ENCODE measurements at places on chromosomes 12 and 14. TPM values are rescaled to one million over a fixed set of nuclear protein-coding genes. Genes with fewer than 3 reads are reported as not detected.

GRCh38 chr14:21796916-21797315 is 123.3 kb upstream of the OR4E1 start:
- no peak for DNase-seq

- DNase-seq: no peak
Measured at GRCh38 chr14:104676130-104676693, 13.2 kb upstream of the INF2 start.

GRCh38 chr14:96039633-96040311 is 610 bp downstream of the C14orf132 start:
- no peak for DNase-seq

- DNase-seq: no peak
Measured at GRCh38 chr12:643475-644302, 19.6 kb downstream of the NINJ2 start.

Gene METTL3
- 80.5 TPM for total RNA-seq

GRCh38 chr12:18470251-18470650 is 208.9 kb downstream of the PIK3C2G start:
- DNase-seq: no peak

Gene TAC3
- total RNA-seq: not detected

DNA sequence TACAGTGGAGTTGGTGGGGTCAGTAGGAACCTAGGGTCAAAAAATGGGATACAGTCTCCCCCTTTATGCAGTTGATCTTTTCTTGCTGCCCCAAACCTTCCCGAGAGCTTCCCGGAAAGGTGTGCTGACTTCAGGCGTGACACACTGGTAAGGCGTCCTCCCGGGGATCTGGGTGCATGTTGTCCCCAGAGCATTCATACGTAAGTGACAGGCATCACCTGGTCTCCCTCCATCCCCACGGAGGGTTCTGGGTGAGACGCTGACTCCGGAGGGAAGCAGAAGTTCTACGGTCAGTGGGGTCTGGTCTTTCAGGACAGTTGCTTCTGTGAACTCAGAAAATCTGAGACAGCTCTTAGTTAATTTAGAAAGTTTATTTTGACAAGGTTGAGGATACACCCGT is 159.6 kb upstream of the RTL1 start:
- no peak for DNase-seq

- no peak for DNase-seq
Measured at GRCh38 chr14:64878837-64879634, 671 bp downstream of the SPTB start.

- no peak for DNase-seq
Measured at GRCh38 chr14:32823706-32824105, 115.0 kb upstream of the NPAS3 start.

GRCh38 chr14:101960225-101960624 is 4.1 kb upstream of the DYNC1H1 start:
- no peak for DNase-seq

- DNase-seq: no peak
Measured at GRCh38 chr12:80175307-80175930, 76.1 kb downstream of the OTOGL start.

GRCh38 chr12:100826323-100826722 is 31.7 kb downstream of the ANO4 start:
- DNase-seq: no peak

GRCh38 chr14:65174783-65175182 is 72.5 kb upstream of the MAX start:
- no peak for DNase-seq

DNA sequence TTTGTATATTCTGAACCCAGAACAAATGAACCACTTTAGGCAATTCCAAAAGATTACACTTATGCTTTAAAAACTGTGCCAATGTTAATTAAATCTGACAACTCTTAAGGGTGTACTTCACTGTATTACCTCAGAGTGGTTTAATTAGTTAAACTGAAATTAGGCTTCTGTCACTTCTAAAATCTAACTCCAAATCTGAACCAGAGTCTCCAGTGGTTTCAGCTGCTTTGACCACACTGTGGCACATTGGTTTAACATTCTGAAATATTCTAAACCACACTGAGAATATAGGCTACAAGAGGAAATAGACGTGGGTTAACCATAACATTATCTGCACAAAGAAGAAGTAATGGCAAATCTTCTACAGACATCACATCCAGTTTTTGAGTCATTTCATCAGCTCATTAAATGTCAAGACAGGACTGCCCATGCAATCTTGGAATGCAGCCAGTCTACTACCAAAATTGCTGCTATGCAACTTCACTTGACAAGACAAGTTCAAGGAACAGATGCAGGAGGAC is 94.8 kb downstream of the LRP6 start:
- peak; percentile 16 for DNase-seq

- DNase-seq: no peak
Measured at GRCh38 chr14:77128414-77128891, 13.1 kb downstream of the ZDHHC22 start.

DNA sequence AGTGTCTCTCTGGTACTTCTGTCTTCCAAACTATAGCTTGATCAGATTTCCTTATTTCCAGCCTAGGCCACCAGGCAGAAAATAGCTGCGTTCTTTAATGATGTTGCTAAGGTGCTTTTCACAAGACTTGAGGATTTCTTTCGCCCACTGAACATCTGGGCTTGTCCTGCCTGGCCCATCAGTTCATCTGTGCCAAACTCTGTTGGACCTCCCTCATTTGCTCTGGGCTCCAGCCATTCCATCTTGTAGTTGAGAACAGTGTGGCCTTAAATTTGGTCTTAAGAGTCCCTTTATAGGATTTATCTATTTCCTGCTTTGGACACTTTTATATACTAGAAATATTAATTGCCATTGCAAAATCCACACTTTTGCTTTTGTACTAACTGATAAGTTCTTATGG is 109.6 kb downstream of the TTLL5 start:
- no peak for DNase-seq

DNA sequence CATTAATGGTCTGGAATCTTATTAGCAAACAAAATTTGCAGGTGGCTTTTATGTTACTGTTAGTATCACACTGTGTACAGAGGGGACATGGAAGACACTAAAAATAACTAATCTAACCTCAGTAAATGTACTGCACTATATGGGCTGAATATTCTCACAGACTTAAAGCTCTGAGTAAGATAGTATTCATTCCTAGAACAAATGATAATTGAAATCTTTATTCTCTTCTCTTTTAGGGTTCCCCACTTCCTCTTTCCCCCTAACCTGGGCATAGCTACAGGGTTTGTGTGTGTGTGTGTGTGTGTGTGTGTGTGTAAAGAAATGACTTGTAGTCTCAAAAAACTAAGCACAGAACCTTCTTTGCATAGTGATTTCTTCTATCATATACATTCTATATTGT is 21.4 kb upstream of the HECTD1 start:
- DNase-seq: no peak

GRCh38 chr14:68395604-68396003 is 397.3 kb downstream of the ZFP36L1 start:
- DNase-seq: no peak

Gene PLBD1
- total RNA-seq: not detected

Gene ETFBKMT
- total RNA-seq: 0.37 TPM

DNA sequence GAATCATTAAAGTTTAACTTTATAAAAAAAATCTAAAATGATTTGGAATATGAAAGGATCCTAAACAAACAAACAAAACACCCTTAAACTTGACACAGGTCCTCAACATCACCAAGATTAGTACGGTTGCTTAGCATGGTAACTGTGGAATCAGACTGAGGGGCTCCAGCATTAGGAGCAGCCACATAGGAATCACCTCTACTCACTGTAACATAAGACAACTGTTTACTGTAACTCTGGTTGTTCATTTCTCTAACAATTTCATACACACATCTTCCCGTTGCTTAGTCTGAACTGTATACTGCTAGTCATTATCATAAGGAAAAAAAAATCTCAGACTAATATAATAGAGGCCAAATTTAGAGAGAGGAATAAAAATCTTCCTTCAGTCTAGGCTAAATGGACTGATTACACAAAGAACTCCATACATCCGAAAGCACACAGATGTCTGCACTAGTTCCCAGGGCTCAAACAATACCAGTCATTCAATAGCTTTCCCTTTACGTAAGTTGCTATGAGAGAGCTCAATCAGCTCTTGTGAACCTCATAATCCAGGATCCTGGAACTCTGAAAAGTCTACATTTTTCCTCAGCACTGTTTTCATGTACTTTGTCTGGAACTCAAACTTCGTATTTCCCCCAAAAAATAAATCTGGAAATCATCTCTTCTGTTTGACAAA is 26.0 kb downstream of the LRP6 start:
- no peak for DNase-seq

DNA sequence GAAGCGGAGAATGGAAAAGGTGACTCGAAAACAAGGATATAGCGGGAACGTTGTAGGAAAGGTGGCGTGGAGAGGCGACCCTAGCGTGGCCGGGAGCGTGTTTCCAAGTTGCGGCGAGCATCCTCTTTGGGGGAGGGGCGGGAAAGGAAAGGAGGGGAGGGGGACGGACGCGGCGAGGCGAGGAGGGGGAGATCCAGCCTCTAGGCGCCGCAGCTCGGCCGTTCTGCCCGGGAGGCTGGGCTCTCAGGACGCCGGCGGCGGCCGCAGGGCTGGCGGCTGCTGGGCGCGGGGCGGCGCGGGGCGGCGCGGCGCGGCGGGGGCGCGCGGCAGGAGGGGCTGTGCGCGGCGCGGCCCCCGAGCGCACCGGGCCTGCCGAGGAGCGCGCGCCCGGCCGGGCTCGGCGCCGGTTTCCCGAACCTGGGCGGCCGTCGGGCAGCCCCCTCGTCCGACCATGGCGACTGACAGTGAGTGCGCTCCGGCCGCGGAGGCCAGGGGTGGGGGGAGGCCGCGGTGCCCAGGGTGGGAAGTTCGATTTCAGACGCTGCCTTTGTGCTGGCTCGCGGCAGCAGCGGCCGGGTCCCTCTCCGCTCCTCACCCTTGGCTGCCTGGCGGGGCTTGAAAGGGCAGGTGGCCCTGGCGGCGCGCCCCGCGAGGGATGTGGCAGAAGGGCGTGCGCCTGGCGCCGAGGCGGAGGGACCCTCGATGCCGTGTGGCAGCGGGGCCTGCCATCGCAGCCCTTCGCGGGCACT is 50.3 kb downstream of the SNAPC1 start:
- DNase-seq: no peak

Gene RAB21
- 95.4 TPM for total RNA-seq

GRCh38 chr12:26557326-26557725 is 275.7 kb downstream of the ITPR2 start:
- DNase-seq: no peak

- no peak for DNase-seq
Measured at GRCh38 chr14:66099931-66100330, 386.2 kb upstream of the CCDC196 start.

Gene CCDC175
- total RNA-seq: not detected

- no peak for DNase-seq
Measured at GRCh38 chr12:17992002-17992656, 97.9 kb downstream of the RERGL start.

Gene LGR5
- total RNA-seq: not detected

DNA sequence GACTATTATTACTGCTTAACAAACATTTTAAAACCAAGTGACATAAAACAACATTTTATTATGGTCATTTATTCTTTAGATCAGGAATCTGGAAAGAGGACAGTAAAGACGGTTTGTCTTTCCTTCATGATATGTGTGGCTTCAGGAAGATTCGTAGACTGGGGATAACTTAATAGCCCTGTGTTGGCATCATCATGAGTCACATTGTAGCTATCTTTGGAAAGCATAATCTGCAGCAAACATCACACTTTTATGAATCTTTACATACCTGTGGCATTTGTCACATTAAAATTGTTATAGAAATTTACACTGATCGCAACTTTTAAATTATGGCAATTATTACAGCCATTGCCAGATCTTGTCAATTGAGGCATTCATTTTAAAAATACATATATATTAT is 397.1 kb downstream of the NOVA1 start:
- DNase-seq: no peak

GRCh38 chr14:23217032-23218020 is 20.4 kb upstream of the RNF212B start:
- no peak for DNase-seq

GRCh38 chr12:10214895-10215267 is 2.2 kb downstream of the GABARAPL1 start:
- DNase-seq: no peak

Gene KIF5A
- 3.4 TPM for total RNA-seq

DNA sequence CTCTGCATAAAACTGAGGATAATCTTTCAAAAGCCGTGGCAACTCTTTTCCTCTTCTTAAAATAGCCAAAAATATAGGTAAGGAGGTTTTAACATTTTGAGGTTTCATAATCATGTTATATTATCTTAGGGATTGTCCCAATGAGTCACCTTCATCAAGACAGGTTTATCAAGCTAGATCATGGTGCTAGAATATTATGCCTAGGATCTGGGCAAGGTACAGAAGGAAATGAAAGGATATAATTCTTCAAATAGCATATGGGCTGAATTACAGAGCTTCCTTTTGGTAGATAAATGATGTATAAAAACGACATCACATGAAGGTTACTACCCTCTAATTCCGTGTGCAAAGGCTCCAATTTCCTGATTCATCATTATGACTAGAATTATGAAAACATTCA is 28.6 kb upstream of the TBC1D15 start:
- DNase-seq: no peak

DNA sequence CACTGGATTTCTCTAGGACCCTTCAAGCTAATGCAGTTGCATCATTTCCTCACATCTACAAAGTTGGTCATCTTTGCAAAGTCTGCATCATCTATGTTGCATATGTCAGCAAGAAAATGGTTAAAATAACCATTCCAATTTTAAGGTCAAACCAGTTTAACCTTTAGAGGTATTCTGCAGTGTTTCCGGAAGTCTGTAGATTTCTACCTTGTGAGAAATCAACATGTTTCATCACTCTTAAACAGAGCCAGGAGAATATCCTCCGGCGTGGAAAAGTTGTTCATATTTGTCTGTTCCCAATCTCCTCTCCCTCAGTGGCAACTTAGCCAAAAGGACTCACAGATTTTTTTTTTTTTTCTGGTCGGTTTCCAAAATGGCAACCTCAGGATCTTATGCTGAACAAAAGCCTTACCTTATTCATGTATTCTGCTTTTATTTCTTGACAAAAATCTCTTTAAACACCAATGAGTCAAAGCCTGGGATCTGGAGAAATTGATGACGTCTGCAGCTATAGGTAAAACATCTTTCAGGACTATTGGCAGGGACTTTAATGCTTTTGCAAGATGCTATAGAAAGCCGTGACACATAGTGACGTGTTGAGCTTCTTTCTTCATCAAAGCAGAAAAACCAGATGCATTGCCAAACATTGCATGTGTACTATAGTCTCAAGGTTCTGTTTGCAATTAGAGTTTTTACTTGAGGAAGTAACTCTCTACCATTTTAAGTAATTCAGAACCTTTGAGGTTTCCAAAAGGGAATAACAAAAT is 16.0 kb upstream of the CDK17 start:
- no peak for DNase-seq

Data from activated T-helper 2 cell treated with anti-CD3 and anti-CD28 coated beads, Interferon-gamma antibody, Interleukin-2, Interleukin-4, amounts not matched to agents 10 μg/mL and 5 μg/mL and 100 μg/mL, durations not matched to agents 14 hours and 24 hours and 36 hours (primary cell).